Mesenteric fat pad (tissue), 1 donor: ENCODE measurements at places on chromosomes 4 and X. TPM values are rescaled to one million over a fixed set of nuclear protein-coding genes. Genes with fewer than 3 reads are reported as not detected.

The JAKMIP1 gene
- 0.10 TPM for total RNA-seq

The NEK1 gene
- 9.1 TPM for total RNA-seq

The MAOB gene
- 113 TPM for total RNA-seq

The TMSB15B gene
- total RNA-seq: 1.7 TPM

The PALLD gene
- 87.9 TPM for total RNA-seq

The MAGEA10 gene
- not detected for total RNA-seq

The RBMXL3 gene
- total RNA-seq: not detected

The MAGEC1 gene
- total RNA-seq: not detected

The ENPEP gene
- total RNA-seq: 13.9 TPM

The PARM1 gene
- total RNA-seq: 27.5 TPM

The PIR gene
- total RNA-seq: 30.0 TPM

The ASMT gene
- not detected for total RNA-seq

The AMOT gene
- 3.8 TPM for total RNA-seq

The BST1 gene
- total RNA-seq: 21.8 TPM

The NUDT10 gene
- total RNA-seq: not detected

The SH3BP2 gene
- total RNA-seq: 63.9 TPM

The ZNF827 gene
- total RNA-seq: 10.5 TPM

The NPNT gene
- total RNA-seq: 6.9 TPM

The EMCN gene
- 30.0 TPM for total RNA-seq

The NMU gene
- not detected for total RNA-seq

The PLXNB3 gene
- 10.2 TPM for total RNA-seq

The STIM2 gene
- total RNA-seq: 22.5 TPM

The FANCB gene
- 1.1 TPM for total RNA-seq

The GYG2 gene
- total RNA-seq: 377 TPM

The CYTL1 gene
- 1.4 TPM for total RNA-seq

The ALB gene
- total RNA-seq: 0.48 TPM

The STPG2 gene
- 0.19 TPM for total RNA-seq

The GAGE12E gene
- total RNA-seq: not detected

The GPR34 gene
- total RNA-seq: 41.2 TPM

The CT45A9 gene
- total RNA-seq: not detected

The MMRN1 gene
- total RNA-seq: 16.7 TPM

The DGKK gene
- not detected for total RNA-seq

The GAB1 gene
- 30.2 TPM for total RNA-seq

The TRPC3 gene
- 0.48 TPM for total RNA-seq

The CCDC120 gene
- total RNA-seq: 4.0 TPM

The MAGEB1 gene
- not detected for total RNA-seq

The TENT5D gene
- total RNA-seq: not detected

The TMPRSS11D gene
- total RNA-seq: not detected

The UBQLN2 gene
- 23.5 TPM for total RNA-seq

The PSAPL1 gene
- total RNA-seq: not detected

The DUSP21 gene
- not detected for total RNA-seq

The GPRIN3 gene
- 6.2 TPM for total RNA-seq

The VEGFD gene
- total RNA-seq: 8.2 TPM

The PCDH19 gene
- total RNA-seq: 5.2 TPM

The ZNF711 gene
- total RNA-seq: 0.84 TPM

The GAGE12F gene
- not detected for total RNA-seq

The KCNE5 gene
- total RNA-seq: 0.80 TPM

The DKK2 gene
- 0.77 TPM for total RNA-seq

The SRPK3 gene
- 0.74 TPM for total RNA-seq

The SH3TC1 gene
- total RNA-seq: 64.9 TPM

The HMGN5 gene
- total RNA-seq: 3.2 TPM

The ZNF630 gene
- 0.96 TPM for total RNA-seq
